Tongue (tissue), 3 donors: ENCODE measurements at places on chromosomes 16 and 17. TPM values are rescaled to one million over a fixed set of nuclear protein-coding genes. Genes with fewer than 3 reads are reported as not detected.

The C16orf74 gene
- total RNA-seq: 14.5 TPM

The KRTAP1-5 gene
- total RNA-seq: not detected

The GP1BA gene
- not detected for total RNA-seq

The TRPV3 gene
- total RNA-seq: 1.8 TPM

The PRKCA gene
- total RNA-seq: 8.0 TPM

The MPRIP gene
- total RNA-seq: 214 TPM

The CBFA2T3 gene
- 3.6 TPM for total RNA-seq

The CLEC18B gene
- total RNA-seq: 0.41 TPM
